CD4-positive, alpha-beta T cell treated with Interleukin-12 subunit alpha and Interleukin-12 subunit beta, for 1 hour (primary cell): ENCODE measurements at places on chromosomes 16 and 17.

- no peak for DNase-seq
Measured at GRCh38 chr16:78759596-78759995, 660.1 kb downstream of the WWOX start.

GRCh38 chr17:7248796-7249195, 2.7 kb downstream of the CTDNEP1 start:
- no peak for DNase-seq

DNA sequence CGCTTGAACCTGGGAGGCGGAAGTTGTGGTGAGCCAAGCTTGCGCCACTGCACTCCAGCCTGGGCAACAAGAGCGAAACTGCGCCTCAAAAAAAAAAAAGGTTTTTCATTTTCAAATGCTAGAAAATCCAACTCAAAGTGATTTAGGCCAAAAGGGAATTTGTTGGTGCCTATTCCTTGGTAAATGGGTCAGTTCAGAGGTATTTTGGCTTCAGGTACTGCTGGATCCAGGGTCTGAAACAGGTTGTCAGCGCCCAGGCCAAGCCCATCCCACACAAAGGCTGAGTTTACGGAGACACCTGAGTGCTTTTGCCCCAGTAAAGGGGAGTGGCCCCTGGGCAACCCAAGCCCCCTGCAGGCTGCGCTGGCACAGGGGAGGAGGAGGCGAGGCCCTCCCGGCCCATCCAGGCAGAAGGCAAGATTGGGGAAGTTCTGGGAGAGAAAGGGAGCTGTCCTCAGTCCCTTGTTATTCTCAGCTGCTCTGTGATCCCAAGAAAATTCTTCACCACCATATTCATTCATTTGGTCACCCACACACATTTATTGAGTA, 8.5 kb upstream of the JPH3 start:
- DNase-seq: no peak

GRCh38 chr17:78313735-78314648, 45.9 kb downstream of the SOCS3 start:
- peak; percentile 79 for DNase-seq

- no peak for DNase-seq
Measured at GRCh38 chr16:56211435-56211981, 20.2 kb downstream of the GNAO1 start.

DNA sequence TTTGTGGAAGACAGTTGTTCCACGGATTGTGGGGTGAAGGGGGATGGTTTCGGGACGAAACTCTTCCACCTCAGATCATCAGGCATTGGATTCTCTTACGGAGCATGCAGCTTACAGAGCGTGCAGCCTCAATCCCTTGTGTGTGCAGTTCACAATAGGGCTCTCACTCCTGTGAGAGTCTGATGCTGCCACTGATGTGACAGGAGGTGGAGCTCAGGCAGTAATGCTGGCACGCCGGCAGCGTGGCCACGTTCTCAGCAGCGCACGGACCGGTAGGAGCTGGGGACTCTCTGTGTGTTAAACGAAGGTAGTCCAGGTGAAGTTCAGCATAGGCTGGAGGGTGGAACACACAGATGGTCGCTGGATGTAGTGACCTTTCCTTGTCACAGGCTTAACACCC, 37.8 kb downstream of the SEC14L1 start:
- no peak for DNase-seq

- DNase-seq: peak; percentile 77
Measured at GRCh38 chr17:48335858-48336500, 94.0 kb downstream of the SKAP1 start.

- DNase-seq: no peak
Measured at GRCh38 chr16:19291475-19291874, 5.9 kb downstream of the CLEC19A start.

- DNase-seq: no peak
Measured at GRCh38 chr17:29611351-29612093, 11.2 kb downstream of the CORO6 start.

DNA sequence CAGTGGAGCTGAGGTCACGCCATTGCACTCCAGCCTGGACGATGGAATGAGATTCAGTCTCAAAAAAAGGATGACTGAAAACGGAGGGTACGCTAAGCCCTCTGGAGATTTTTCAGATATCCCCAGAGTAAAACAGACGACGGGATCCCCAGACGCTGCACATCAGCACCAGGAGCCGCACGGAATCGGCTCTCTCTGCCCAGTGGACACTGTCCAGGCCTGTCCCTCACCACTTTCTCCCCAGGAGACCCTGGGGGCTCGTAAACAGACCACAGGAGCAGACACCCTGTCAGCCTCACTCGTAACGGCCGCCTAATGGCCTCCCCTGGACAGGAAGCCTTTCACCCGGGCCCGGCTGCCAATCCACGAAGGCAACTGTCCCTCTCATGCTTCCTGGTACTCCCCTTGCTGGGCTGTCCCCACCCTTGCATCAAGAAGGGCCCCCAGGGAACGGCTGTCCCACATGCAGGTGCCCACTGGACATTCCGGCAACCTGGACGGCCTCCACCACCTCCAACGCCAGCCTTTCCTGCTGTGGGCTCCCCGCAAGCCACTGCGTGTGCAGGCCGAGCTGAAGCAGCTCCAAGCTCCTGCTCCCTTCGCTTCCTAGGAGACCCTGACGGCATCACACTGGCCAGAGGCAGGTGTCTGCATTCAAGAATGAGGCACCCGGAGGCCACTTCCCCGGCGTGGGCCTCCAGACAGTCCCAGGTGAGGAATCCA, 74.3 kb downstream of the TIMM22 start:
- no peak for DNase-seq

DNA sequence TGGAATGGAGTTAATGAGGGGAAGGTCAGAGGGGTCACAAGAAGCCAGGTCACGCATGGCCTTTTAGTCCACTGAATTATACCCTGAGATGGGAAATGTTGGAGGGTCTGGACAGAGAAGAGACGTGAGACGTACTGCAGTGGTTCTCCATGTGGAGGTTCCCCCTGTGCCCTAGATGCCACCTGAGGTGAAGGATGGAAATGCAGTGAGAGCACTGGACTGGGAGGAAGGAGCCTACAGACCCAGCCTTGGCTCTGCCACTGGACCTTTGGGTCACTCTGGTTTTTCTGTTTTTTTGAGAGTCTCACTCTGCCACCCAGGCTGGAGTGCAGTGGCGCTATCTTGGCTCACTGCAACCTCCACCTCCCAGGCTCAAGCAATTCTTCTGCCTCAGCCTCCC, 1.8 kb upstream of the PLSCR3 start:
- DNase-seq: no peak

DNA sequence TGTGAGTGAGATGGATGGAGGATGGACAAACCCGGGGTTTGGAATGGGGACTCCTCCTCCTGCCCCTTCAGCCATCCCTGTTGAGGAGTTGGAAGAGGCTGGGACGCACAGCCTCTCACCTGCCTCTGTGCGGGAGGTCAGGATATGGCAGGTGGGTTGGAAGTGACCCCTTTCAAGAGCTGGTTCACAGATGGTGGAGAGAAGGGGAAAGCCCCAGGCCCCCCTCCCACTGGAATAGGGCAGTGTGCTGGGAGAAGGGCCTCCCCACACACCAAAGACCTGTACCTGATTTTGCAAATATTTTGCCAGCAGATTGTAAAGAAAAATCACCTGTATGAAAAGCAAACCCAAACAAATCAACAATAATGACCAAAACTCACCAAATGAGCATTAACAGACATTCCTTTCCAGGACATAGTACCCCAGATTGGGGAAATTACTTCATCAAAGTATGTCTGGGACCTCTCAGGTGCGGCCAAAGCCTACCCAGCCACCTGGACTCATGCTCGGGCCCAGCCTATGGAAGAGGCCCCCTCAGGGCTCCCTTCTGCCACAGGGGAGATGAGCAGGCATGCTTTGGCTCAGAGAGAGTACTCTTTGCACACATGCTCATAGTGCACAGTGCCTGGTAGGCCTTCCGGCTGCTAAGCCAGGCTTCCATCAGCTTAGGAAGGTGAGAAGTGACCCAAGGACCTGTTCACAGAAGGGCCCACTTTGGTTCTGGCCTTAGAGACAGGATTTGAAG, 7.8 kb downstream of the SLC47A2 start:
- no peak for DNase-seq
